ENCODE measurements at places on chromosomes 4 and X. TPM values are rescaled to one million over a fixed set of nuclear protein-coding genes. Genes with fewer than 3 reads are reported as not detected.

SCD5 gene
- 2.5 TPM for total RNA-seq

CXXC4 gene
- 4.1 TPM for total RNA-seq

ATP10D gene
- total RNA-seq: 6.4 TPM

TLL1 gene
- total RNA-seq: 2.3 TPM

C4orf50 gene
- not detected for total RNA-seq

FAM13A gene
- total RNA-seq: 9.7 TPM

- no peak for DNase-seq
Observed at GRCh38 chrX:130826249-130826648, 76.8 kb downstream of the ENOX2 start.

DNA sequence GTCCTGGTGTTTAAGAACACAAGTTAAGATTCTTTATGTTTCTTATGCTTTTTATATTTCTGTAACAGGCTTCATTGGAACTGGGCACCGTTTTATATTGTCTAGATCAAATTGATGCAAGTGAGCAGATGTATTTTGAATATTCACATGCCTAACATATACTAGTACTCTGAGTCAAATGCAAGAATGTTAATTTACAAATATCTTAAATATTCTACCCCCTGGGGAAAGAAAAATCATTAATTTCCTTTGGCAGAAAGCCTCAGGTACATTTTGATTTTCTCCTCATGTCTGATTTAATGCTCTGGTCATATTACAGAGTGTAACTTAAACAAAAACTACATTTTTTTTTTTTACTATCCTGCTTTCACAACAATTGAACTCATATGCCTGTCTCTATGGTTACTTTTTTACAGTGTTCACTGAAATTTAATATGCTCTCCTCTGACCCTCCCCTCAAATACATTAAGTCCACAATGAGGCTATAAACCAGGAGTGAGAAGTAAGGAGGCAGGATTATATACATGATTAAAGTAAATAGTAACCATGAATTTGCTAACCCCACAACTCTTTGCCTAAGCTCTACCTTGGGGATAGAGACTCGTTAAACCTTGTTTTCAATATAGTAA lies 2.4 kb upstream of the NSUN7 start:
- DNase-seq: no peak

DNA sequence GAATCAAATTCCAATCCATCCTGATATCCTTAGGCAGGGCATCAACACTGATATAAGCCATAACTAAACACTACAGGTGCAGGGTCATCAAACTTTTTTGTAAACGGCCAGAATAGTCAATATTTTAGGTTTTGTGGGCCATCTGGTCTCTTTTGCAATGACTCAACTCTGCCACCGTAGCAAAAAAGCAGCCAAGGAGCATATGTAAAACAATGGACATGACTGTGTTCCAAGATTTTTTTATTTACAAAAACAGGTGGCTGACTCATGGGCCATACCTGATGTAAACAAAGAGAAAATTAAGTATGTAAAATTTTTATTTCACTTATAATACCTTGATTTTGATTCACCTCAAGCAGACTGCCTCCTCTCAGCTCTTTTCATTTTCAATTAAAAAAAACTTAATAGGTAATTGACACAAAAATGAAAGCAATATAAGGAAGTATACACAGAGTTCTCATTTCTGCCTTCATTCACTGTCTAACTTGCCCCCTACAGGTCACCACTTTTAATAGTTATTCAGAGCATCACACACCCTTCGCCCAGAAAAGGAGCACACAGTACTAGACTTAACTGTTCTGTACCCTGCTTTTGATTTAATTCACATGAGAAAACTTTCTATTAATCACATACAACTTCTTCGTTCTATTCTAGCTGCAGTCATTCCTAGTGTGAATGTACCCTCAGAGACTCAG lies 35.3 kb upstream of the GPM6B start:
- DNase-seq: no peak

- DNase-seq: no peak
Observed at GRCh38 chr4:73019462-73020047, 50.0 kb downstream of the COX18 start.

GRCh38 chr4:164501074-164501473 lies 252.9 kb upstream of the SMIM31 start:
- no peak for DNase-seq

Data from heart left ventricle (tissue), 16 donors.